ENCODE measurements at places on chromosomes 3 and 15. TPM values are rescaled to one million over a fixed set of nuclear protein-coding genes. Genes with fewer than 3 reads are reported as not detected.
A peak's percentile ranks its signal among the peaks of the same experiment; 100 is the strongest.

GRCh38 chr3:54038391-54038790, 84.0 kb upstream of the CACNA2D3 start:
- no peak for DNase-seq

The STAB1 gene
- total RNA-seq: 0.44 TPM

GRCh38 chr3:4745235-4745610, 234.0 kb upstream of the BHLHE40 start:
- DNase-seq: no peak

DNA sequence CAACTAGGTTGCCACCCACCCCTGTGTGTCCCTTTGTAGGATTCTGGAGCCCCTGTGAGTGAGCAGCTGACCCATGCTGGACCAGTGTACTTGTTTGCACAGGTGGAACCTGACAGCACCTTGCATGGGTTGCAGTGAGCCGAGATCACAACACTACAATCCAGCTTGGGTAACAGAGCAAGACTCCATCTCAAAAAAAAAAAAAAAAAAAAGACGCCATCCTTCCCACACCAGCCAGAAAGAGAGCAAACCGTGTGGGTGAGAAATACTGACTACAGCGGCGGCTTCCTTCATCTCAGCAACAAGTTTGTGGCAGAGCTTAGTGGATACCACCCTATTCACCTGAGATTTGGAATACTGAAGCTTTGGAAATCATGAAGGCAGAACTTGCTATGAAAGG, 746 bp upstream of the CD80 start:
- no peak for DNase-seq

The PPP2R3A gene
- 6.1 TPM for total RNA-seq

The ATP8B4 gene
- 0.25 TPM for total RNA-seq

DNA sequence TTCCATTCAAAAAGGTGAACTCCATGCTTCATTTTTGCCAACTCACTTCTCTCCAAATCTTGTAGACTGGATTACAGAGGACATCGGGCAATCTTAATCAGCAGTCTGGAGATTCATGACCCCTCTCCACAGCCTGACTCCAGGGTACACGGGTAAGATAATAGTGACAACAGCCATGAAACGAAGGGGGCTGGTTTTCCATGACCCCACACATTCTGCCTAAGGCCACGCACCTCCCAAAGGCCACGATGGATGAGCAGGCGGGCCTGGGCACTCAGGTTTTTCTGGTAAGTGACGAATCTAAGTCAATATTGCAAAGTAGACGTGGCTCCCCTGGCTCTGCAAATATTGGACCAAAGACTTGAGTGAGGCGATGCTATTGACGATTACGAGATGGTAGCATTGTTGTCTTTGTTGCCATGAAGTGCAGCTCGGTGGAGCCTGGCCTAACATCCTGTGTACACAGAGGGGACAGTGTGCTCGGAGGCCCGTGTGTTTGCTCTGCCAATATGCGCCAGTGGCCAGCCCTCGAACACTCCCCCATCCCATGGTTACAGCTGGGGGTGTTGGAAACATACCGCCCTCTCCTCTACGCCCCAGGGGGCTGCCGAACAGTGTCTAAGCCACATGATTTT, 119.1 kb downstream of the OPA1 start:
- no peak for DNase-seq

The SAMMSON gene
- not detected for total RNA-seq

DNA sequence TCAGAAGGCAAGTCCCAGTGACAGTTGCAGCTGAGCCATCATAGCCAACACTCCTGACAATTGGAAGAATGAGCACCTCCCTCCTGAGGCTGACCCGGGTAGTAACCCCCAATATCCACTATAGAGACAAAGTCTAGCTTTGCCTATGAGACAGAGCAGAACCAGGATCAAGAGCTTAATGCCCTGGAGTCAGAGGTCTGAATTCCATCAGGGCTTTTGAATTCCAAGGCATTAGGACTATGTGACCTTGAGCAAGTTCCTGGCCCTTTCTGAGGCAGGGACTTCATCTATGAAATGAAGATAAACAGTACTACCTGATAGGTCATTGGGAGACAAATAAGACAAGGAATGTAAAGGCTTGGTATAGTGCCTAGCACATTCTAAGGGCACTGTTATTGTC, 3.1 kb upstream of the INAFM2 start:
- DNase-seq: no peak

The SENP7 gene
- 7.9 TPM for total RNA-seq

The COL6A5 gene
- not detected for total RNA-seq

- DNase-seq: no peak
Measured at GRCh38 chr3:99637016-99637367, 1.4 kb upstream of the COL8A1 start.

- no peak for DNase-seq
Measured at GRCh38 chr15:83094583-83094982, 12.9 kb upstream of the TM6SF1 start.

- no peak for DNase-seq
Measured at GRCh38 chr3:188663839-188664238, 507.9 kb upstream of the TPRG1 start.

DNA sequence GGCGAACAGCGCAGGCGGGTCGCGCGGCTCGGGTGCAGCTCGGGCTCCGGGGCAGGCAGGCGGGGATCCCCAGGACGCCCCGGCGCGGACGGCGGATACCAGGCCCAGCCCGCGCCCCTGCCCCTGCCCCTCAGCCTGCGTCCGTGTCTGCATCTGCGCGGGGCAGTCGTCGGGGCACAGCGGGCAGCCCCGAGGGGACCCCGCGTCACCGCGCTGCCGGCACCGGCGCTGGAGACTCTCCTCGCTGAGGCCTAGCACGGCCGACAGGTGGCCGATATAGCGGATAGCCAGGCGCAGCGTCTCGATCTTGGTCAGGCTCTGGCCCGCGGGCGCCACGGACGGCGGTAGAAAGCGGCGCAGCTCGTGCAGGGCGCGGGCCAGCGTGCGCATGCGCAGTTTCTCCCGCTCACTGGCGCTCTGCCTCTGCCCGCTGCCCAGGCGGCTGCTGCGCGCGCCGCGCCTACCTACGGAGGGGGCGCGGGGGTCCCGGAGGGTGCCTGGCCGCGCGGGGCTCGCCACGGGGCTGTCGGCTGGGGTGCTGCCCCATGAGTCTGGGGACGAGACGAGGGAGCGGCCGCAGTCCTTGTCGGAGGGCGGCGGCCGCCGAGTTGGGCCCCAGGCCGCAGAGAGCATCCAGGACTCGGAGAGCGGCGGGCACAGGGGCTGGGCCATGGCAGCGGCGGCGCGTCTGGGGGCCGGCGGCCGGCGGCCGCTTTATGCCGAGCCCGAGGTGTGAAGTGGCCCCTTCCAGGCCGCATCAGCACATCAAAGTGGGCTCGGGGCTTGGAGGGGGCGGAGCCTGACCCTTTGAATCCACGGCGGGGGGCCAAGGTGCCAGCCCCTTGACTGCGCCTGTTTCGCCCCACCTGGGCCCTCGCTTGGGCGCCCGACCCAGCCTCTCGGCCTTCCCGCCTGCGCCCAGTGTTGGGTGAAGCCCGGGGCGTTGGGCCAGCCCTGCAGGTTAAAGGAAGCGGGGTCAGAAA, at the start of gene MESP1:
Gene MESP1 (minus strand): TSS at position 690 of the 983 bp plus-strand sequence. CDS start 18 bp downstream, at position 672.
- DNase-seq: peak; percentile 78

- no peak for DNase-seq
Measured at GRCh38 chr3:105798381-105798934, 70.4 kb downstream of the CBLB start.

- no peak for DNase-seq
Measured at GRCh38 chr3:132593947-132594323, 3.1 kb upstream of the ACKR4 start.

GRCh38 chr3:134299185-134299887, 48.7 kb upstream of the RYK start:
- no peak for DNase-seq

DNA sequence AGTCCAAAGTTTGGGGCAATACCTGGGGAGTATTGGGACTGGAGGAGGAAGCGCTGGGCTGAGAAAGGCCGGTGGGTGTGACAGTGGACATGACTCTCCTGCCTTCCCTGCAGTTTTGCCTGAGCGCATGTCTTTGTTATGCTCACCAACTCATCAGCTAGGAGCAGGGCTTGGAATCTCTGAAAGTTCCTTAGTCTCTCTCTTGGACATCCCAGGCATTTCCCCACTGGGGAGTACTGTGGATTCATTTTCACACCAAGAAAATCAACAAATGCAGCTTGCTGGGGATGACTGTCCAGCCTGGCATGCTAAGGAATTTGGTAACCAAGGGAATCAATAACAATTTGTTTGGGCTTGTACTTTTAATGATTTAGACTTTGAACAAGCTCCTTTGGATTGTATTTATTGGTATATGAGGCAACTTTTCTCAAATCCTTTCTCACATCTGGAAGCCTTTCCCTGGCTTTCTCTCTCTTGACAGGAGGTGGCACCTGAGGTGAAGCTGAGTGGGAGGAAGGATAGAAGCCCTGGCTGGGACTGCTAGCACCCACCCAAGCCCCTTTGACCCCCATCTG, 48.5 kb upstream of the CHST2 start:
- DNase-seq: no peak

The FSIP1 gene
- total RNA-seq: 0.42 TPM

DNA sequence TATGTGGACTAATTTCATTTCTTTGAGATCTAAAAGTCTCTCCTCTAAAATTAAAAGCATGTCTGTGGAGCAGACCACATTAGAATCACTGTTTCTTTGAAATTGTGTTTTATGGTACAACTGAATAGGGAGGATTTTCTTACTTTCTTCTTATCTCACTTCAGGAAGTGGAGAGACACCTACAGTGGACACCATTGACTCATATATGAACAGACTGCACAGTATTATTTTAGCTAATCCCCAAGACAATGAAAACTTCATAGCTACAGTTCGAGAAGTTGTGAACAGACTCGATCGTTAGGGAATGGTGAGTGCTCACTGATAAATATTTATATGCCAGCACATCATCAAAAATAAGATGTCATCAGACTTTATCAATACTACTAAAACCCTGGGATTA, 58.3 kb downstream of the HMG20A start:
- no peak for DNase-seq
